ENCODE measurements at places on chromosomes 3 and 15.

- DNase-seq = peak; percentile 33
These were observed 120.9 kb downstream of the ERC2 start for GRCh38 chr3:56347219-56347871.

- no peak for DNase-seq
These were observed 1.3 kb upstream of the CPA3 start for GRCh38 chr3:148863814-148864213.

- no peak for DNase-seq
These were observed 60.9 kb downstream of the TLNRD1 start for GRCh38 chr15:81061490-81062253.

GRCh38 chr3:12829886-12830784 is 11.2 kb downstream of the RPL32 start:
- DNase-seq = peak; percentile 23

- DNase-seq = no peak
These were observed 109.3 kb downstream of the OXNAD1 start for GRCh38 chr3:16374047-16374934.

DNA sequence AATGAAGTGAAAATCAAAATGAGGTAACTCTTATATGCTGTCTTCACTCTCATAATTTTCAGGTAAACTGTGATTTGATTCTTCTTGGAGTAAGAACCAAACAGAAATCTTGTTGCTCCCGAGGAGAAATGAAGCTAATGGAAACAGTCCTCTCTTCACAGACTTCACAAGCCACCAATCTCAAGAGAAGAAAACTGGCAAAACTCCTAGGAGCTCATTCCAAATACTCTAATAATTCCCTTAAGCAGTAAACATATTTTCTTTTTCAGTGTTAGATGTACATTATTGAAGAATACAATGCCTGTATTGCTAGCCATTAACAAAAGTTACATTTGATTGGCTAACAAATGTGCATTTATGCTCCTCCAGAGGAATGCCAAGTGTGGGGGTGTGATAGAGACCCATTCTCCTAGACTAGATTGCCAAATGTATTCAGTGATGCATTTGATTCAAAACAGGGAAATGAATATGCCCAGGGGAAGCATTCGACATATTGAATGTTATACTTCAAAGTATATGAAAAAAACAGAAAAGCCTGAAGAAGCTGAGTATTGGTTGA is 11.8 kb upstream of the RIOX2 start:
- DNase-seq = no peak

GRCh38 chr3:126114443-126115386 is 30.8 kb upstream of the SLC41A3 start:
- DNase-seq = no peak

DNA sequence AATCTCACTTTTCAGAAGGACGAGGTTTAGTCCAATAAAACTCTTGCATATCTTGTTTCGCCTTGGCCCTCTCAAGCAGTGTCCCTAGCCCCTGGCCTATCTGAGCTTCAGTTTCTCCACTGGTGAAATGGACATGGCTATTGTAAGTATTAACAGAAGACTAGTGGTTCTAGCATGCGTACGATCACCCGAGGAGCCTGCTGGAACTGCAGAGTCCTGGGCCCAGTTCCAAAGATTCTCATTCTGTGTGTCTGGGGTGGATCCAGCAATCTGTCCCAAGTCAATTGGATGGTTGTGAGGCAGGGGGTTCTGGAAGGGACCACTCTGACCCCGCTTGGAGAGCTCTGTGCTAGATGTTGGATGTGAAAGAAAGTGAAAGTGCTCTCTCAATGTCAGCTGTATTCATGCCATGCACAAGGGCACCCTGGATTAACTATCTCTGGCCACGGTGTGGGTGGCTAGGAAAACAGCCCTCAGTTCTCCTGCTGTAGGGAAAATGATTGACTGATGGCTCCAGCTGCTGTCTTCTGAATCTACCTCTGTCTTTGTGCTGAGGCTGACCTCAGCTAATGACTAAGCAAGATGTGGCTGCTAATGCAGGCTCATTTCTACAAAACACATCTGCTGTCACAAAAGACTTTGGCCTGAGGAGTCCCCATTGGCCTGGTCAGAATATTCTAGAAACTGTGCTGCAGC is 1.9 kb upstream of the PLA1A start:
- no peak for DNase-seq

- no peak for DNase-seq
These were observed 50.0 kb upstream of the PLCL2 start for GRCh38 chr3:16834753-16835152.

Data from bronchial epithelial cell (primary cell).